Smooth muscle cell of trachea (primary cell): ENCODE measurements at places on chromosomes 16 and 17. TPM values are rescaled to one million over a fixed set of nuclear protein-coding genes. Genes with fewer than 3 reads are reported as not detected.

The GJC1 gene
- total RNA-seq = 10.4 and 25.9 TPM in 2 replicates

The CCL2 gene
- total RNA-seq = 2.3 and 50.4 TPM in 2 replicates

The TSPOAP1 gene
- total RNA-seq = 0.15 and 0.50 TPM in 2 replicates

The WNK4 gene
- total RNA-seq = 0.29 and 0.33 TPM in 2 replicates

The TEKT5 gene
- total RNA-seq = 0.15 TPM in 1 of 2 replicates, not detected in the other

The CD300H gene
- not detected in 2 replicates for total RNA-seq

The TBC1D3E gene
- total RNA-seq = not detected in 2 replicates

The CSH2 gene
- total RNA-seq = not detected in 2 replicates

The SLC46A1 gene
- total RNA-seq = 3.2 and 8.1 TPM in 2 replicates

The CX3CL1 gene
- total RNA-seq = 0.33 and 0.58 TPM in 2 replicates

The AIPL1 gene
- total RNA-seq = 0.17 TPM in 1 of 2 replicates, not detected in the other

The UMOD gene
- not detected in 2 replicates for total RNA-seq

The PFAS gene
- total RNA-seq = 14.6 and 28.8 TPM in 2 replicates

The COPZ2 gene
- total RNA-seq = 56.3 and 61.9 TPM in 2 replicates

The LGALS9 gene
- 0.99 TPM in 1 of 2 replicates, not detected in the other for total RNA-seq

The EPX gene
- total RNA-seq = not detected in 2 replicates

The COX6A2 gene
- not detected in 2 replicates for total RNA-seq

The CLDN7 gene
- total RNA-seq = 4.1 and 6.5 TPM in 2 replicates

The TOM1L1 gene
- total RNA-seq = 15.1 and 19.3 TPM in 2 replicates

The KRTAP4-9 gene
- total RNA-seq = not detected in 2 replicates

The CDRT15L2 gene
- not detected in 2 replicates for total RNA-seq

The TAX1BP3 gene
- total RNA-seq = 135 and 166 TPM in 2 replicates
